ENCODE measurements at places on chromosomes 1 and 21.

GRCh38 chr1:230081751-230082150, 14.7 kb downstream of the GALNT2 start:
- no peak for DNase-seq

- DNase-seq = no peak
These were observed 16.8 kb downstream of the ZBTB18 start for GRCh38 chr1:244067893-244068292.

DNA sequence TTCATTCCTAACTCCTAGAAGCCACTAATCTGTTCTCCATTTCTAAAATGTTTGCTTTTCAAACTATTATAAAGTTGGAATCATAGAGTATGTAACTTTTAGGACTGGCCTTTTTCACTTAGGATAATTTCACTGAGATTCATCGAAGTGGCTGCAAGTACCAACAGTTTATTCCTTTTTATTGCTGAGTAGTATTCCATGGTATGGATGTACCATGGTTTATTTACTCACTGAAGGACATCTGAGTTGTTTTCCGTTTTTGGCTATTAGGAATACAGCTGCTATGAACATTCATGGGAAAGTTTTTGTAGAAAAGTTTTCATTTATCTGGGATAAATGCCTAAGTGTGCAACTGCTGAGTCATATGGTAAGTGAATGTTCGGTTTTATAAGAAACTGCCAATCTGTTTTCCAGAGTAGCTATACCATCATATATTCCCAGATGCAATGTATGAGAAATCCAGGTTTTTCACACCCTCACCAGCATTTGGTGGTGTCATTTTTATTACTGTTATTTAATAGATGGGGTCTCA, 66.3 kb downstream of the SLC27A3 start:
- no peak for DNase-seq

GRCh38 chr1:227792216-227793078, 23.0 kb upstream of the PRSS38 start:
- no peak for DNase-seq

DNA sequence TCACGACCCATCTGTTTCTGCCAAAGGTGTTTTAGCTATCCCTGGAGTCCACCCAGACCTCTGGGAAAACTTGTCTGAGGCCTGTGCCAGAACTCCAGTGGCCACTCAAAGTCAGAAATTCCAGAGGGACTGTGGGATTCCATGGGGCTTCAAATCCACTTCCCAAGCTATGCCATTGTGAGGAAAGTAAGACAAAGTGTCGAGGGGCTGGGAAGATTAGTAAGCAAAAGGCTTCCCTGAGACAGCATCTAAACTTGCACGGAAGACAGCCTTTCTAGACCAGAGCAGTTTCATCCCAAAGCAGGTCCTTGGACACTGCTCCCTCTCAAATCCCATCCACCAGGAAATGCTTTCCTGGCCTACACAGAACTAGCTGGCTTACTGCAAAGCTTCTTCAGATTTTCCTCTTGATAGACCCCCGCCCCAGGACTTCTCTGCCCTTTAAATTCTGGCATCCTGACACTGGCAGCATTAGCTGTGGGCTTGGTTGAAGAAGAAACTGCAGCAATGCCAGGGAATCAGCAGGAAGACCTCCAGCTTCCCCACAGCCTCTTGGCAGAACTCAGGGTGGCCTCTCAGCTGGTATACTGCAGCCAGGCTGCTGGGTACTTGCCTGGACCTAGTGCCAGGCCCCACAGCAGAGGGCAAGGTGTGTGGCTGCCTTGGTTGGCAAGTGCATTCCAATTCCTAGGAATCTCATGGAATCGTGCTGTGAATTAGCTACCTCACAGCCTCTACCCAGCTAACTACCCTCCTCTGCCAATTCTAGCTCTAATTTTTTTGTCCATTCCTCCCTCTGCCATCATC, 27.3 kb upstream of the LMX1A start:
- DNase-seq = no peak

DNA sequence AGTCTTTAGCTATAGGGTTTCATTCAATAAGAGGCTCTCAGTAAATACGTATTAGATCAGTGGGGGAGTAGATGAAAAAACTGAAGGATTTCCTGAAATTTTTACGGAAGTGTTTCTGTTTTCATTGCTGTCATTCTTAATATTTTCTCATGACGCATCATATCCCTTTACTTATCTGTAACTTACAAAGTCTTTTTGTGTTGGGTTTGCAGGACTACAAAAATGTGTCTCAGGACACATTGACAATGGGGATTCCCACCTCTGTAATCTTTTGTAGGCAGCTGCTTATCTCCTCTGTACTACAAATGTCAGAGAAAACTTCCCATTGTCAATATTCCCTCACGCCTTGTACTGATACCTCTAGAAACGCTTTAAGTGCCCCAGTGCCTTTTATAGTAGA, 35.5 kb downstream of the CRP start:
- no peak for DNase-seq
